Peyer's patch (tissue), 4 donors: ENCODE measurements at places on chromosomes 2 and 18.

GRCh38 chr2:3487028-3487425 is 32.3 kb downstream of the ADI1 start:
- DNase-seq = no peak

- no peak for DNase-seq
These were observed 634 bp upstream of the DIS3L2 start for GRCh38 chr2:231960810-231961348.

DNA sequence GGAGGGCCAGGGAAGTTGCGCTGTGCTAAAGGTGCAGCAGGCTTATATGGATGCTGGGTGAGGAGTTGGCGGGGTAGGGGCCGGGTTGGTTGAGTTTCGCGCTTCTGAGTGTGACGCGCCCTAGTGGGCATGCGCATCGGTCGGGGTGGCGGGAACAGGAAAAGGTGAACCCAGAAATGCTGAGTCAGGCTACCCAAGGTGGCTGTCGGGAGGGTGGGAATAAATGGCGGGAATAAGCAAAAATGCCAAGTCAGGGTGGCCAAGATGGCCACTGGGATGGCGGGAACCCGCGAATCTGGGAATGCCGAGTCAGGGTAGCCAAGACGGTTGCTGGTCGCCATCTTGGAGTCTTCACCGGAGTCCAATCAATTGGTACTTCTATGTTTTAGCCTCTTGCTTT is 580.0 kb downstream of the SUCLG1 start:
- no peak for DNase-seq

DNA sequence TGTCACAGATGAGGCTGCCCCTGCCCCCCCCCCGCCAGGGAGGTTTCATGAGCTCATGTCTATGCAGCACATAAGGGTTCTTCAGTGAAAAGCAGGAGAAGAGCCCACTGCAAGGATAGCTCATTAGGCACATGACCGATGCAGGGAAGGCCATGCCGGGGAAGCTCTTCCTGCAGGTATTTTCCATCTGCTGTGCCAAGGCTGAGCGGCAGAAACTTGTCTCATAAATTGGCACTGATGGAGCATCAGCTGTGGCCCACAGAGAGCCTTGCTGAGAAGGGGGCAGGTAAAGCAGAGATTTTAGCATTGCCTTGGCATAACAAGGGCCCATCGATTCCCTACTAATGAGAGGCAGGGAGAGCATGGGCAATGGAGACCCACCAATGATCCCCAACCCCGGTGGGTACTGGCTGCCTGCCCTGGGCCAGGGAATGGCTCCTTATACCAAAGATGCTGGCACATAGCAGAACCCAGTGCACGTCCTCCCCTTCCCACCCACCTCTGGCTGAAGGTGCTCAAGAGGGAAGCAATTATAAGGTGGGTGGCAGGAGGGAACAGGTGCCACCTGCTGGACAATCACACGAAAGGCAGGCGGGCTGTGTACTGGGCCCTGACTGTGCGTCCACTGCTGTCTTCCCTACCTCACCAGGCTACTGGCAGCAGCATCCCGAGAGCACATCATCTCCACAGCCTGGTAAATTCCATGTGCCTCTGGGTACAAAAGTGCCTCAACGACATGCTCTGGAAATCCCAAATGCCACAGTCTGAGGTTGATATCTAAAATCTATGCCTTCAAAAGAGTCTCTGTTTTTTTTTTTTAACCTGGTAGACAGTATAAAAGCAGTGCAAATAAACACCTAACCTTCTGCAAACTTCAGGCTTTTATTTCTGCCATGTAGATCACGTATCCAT is 41.4 kb downstream of the STEAP3 start:
- DNase-seq = peak; percentile 21

DNA sequence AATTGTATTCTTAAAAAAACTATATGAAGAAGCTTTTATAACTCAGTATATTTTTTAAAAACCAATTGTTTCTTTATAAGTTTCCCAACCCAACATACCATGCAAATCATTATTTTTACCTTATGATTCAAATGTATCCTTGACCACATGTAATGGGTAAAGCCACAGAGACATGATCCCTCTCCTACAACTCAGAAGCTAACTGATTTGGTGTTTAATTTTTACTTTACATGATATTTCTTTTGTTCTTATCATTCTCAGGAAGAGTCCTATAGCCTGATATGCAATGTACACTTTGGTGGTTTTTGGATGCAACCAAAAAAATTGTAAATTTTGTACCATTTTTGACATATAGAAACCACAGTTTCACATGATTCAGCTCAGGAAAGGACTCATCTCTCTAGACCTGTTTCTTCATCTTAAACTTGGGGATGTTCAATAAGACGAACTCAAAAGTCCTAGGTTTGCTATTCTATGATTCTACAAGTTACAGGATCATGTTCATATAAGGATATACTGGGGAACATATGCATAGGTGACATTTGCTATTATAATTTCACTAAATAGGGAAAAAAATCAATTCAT is 85.2 kb upstream of the RBBP8 start:
- DNase-seq = no peak

GRCh38 chr2:173658946-173659371 is 304.3 kb downstream of the CDCA7 start:
- DNase-seq = no peak

DNA sequence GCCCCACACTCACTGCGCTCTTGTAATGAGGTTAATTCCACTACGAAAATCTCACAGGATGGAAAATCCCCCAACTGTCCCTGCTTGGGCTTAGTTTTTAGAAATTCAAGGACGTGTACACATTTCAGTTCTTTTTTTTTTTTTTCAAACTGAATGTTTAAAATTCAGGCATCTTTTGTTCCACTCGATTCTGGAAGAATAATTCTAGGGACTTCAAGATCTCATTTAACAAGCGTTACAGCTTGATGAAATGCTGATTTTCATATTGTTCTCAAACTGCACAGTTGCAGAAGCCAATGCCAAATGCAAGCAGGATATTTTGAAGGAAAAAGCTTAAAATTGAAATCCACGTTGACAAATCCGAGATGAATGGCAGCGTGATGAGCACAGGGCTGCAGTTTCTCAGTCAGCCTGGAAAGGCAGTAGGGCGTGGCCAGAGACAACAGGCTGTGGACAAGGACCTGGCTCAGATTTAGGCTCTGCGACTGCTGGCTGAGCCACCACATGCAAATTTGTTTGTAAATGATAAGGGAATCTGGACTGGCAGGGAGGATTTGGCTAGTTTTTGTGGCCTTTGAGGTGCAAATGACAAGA is 128.1 kb upstream of the MYCN start:
- DNase-seq = no peak

GRCh38 chr2:84319581-84319980 is 139.5 kb downstream of the SUCLG1 start:
- no peak for DNase-seq

GRCh38 chr2:197809064-197809463 is 4.7 kb downstream of the PLCL1 start:
- no peak for DNase-seq

- DNase-seq = no peak
These were observed 74.1 kb downstream of the ATP8B1 start for GRCh38 chr18:57728941-57729511.

GRCh38 chr2:179939259-179939658 is 67.8 kb downstream of the CWC22 start:
- DNase-seq = no peak

DNA sequence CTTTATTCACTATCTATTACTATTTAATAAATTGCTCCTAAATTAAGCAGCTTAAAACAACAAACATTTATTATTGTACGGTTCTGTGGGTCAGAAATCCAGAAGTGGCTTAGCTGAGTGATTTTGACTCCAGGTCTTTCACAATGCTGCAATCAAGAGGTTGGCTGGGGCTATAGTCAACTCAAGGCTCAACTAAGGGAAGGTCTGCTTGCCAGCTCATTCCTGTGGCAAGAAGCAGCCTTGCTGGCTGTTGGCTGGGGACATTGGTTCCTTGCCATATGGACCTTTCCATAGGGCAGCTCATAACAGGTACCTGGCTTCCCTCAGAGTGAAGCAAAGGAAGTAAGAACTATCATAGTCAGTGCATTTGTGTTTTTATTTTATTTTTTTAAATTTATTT is 5.0 kb upstream of the MRPL19 start:
- DNase-seq = no peak

DNA sequence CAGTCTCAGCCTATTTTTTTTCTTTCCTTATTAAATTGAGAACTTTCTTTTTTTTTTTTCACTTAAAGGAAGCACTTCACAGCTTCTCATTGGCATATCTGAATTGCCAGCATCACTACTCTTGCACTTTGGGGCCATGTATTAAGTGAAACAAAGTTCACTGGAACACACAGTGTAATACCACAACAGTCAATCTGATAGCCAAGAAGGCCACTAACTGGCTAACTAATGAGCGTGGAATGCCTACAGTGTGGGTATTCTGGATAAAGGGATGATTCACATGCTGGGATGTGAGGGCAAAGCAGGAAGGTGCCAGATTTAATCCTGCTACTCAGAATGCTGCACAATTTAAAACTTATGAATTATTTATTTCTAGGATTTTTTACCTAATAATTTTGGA is 11.7 kb upstream of the C18orf63 start:
- no peak for DNase-seq

DNA sequence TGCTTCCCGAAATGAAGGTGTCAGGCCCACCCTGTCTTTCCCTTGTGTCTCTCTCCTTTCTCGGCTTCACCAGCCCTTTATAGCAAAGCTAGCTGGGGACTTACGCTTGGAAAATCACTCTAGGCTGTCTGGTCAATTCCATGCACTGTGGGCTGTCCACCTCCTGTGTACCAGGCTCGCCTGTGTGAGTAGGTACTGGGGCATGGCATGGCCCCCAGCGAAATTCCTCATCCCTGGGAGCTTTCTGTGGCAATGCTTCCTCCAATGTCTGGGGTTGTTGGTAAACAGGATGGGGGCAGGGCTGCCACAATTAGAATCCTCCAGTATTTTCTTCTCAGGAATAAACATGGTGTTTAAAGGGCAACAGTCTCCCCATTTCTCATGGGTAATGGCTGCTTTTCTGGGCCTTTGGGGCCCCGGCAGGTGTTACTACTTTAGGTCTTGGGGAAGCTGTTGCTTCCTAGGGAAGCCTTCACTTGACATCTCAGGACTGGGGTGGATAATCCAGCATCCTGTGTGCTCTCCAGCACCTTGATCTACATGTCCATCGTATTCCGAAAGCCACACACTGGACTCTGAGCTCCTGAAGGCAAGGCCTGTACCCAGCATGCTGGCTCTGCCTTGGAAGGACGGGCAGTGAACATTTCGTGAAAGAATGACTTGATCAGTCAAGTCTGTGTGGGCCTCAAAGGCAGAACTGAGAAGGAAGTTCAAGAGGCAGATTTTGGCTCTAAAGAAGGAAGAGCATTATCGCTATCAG is 21.1 kb downstream of the RHOB start:
- no peak for DNase-seq

DNA sequence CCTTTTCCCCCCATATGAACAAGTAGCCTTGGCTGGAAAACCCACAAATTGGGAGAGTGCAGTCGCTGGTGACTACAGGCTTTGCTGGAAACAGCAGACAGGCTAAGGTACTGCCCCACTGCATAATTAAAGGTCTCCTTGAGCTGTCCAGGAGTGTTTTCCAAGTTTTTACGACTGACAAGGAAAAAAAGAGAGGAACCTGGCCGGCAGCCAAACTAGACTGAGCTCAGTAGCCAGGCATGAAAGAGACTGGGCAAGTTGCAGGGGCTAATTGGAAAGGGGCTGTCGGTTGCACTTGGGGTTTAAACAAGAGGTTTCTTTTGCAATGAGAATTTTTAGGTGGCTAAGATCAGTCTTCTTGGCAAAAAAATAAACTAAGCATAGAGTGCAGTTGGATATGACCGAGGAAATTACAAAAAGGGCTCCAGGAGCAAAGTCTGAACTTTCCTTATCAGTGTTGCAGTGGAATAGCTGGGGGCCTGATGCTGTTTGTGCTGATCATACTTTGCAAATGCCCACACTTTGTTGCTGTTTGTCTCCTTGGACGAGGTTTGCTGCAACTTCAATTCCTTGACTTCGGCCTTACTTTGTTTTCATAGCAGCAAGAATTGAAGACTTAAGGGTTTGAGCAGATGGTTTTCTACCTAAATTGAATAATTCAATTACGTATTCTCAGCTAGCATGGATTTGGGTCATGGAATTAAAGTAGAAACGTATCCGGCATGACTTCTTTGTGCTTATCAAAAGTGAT is 2.1 kb downstream of the GULP1 start:
- peak; percentile 75 for DNase-seq

- no peak for DNase-seq
These were observed 26.1 kb upstream of the RBM44 start for GRCh38 chr2:237772513-237772912.

DNA sequence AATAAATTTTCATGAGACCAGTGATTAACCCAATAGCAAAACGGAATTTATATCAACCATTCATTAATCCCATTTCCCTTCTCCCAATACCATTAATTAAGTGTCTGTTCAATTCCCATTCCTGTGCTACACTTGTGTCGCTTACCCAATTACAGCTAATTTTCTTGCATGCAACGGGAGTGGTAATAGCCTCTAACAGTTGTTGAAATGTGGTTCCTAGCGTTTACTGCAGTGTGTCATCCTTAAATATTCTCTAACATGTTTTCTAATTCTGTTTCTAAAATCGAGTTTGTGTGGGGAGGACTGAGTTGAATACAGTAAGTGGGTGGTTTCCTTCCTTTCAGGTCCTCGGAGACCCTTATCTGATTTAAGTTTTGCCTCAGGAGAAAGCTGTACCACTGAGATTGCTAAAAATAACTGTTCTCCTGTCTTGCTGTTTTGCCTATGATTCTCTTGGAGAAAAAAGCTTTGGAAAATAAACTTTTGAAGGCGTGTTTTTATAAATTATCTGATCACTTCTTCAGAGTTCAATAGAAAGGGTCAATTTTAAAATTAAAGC is 59.3 kb upstream of the LRRTM1 start:
- DNase-seq = no peak

GRCh38 chr2:195279840-195280427 is 377.1 kb upstream of the SLC39A10 start:
- DNase-seq = no peak

GRCh38 chr2:84879584-84880394 is 1.1 kb downstream of the TRABD2A start:
- peak; percentile 75 for DNase-seq

DNA sequence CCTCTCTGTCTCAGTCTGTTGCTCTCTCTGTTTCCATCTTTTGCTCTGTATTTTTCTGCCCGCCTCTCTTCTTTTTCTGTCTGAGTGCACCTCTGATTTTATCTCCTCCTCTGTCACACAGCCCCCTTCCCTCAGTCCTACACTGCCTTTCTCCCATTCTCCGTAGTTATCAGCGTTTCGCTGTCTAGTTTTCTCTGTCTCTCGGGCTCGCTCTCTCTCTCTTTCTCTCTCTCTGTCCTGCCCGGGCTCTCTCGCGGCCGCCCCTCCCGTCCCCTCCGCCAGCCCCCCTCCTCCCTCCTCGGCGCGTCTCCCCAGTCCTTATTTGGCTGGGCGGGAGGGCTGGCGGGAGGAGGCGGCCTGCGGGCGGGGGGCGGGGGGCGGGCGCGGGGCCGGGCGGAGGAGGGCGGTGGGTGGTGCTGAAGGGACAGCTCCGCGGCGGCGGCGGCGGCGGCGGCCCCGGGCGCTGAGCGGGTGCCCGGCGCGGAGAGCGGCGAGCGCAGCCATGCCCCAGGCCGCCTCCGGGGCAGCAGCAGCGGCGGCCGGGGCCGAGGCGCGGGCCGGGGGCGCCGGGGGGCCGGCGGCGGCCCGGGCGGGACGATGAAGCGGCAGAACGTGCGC is at the start of gene KCNK3:
KCNK3 (plus strand) TSS at position 444 of the 618 bp plus-strand sequence; CDS start at position 598, 154 bp downstream.
- DNase-seq = no peak
